ENCODE measurements at places on chromosomes 6 and 20. TPM values are rescaled to one million over a fixed set of nuclear protein-coding genes. Genes with fewer than 3 reads are reported as not detected.

The CCN5 gene
- 20.8 TPM for polyA plus RNA-seq

The TOMM34 gene
- polyA plus RNA-seq = 19.5 TPM

The VWA7 gene
- 0.39 TPM for polyA plus RNA-seq

The PSMB1 gene
- 248 TPM for polyA plus RNA-seq

The APCDD1L gene
- 5.6 TPM for polyA plus RNA-seq

DNA sequence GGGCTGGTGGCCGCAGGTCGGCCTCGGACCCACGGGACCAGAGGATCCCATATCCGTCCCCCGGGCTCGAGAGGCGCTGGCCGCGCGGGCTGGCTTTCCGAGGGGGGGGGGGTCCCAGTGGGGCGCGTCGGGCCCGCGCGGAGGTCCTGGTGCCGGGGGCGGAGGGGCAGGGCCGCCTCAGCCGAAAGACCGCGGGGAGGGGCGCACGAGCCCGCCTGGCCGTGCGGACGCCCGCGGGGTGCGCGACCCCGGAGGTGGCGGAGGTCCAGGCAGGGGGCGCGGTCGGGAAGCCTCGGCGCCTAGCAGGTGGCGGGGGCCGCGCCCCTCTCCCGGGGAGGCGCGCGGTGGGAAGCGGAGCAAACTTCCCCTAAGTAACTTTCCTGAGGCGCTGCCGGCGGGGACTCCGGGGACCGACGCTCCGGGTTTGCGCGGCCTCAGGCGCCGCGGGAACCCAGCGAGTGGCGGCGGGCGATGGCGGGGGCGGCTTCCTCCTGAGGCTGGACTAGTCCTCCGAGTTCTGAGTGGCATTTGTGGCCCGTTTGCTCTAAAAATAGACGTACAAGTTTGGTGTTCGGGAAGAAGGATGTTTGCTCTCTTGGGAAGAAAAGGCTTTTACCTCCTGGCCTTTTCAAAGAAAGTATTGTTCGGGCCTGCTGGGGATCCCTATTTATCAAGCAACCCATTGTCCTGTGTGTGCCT lies 26.5 kb upstream of the BTBD3 start:
- DNase-seq = no peak

- DNase-seq = no peak
These were observed 17.5 kb downstream of the NRN1 start for GRCh38 chr6:5989141-5989723.

- DNase-seq = no peak
These were observed 23.8 kb upstream of the FAM50B start for GRCh38 chr6:3825331-3825831.

GRCh38 chr20:42444799-42445198 lies 744.9 kb downstream of the PTPRT start:
- no peak for DNase-seq

GRCh38 chr20:56554869-56555268 lies 21.8 kb downstream of the FAM209B start:
- DNase-seq = peak; percentile 14

- DNase-seq = no peak
These were observed 24.2 kb downstream of the KIAA0319 start for GRCh38 chr6:24621626-24622289.

GRCh38 chr6:109503327-109504224 lies 20.6 kb upstream of the ZBTB24 start:
- no peak for DNase-seq

DNA sequence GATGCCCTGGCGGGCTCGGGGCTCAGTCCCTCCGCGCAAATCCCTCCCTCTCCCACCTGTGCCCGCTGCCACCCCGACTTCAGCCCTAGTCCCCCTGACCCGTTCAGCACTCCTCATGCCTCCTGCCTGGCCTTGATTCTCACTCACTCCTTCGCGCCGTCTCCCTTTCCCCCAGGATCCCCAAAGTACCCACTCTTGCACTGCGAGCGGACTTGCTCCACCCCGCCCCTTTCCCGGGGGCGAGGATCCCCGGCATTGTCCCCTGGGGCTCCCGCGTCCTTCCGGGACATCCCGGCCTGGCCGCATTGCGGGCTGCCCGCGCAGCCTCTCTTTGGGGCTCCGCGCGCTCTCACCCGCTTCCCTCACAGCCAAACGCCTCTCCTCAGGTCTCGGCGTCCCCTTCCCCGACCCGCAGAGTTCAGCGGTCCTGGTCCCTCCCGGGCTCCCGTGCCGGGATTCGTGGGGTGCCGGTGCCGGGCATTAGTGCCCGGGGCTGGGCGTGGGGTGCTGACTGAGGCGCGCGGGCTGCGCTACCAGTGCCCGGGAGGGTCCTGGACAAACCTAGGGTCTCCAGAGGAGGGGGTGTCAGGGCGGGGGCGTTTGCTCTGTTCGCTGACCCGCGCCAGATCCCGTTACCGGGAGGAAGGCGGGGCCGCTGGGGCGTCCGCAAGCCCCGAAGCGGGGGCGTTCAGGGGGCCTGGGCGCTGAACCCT lies 45.5 kb upstream of the SUPT3H start:
- no peak for DNase-seq

DNA sequence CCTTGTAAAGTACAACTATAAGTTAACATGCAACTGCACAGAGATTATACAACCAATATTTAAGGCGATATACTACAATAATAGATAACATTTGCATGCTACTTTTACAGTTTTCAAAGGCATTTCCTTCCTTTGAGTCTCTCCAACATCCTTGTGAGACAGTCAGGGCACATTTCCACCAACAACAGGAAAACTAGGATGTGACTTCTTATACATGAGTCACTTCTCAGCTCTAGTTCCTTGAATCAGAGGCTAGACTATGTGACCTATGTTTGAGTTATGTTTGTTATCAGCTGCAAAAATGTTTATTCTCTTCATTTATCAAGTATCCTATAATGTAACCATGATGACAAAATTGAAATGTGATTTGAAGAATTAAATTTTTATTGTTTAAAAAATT lies 51.7 kb upstream of the TFAP2D start:
- DNase-seq = no peak

- no peak for DNase-seq
These were observed 937.4 kb upstream of the GJE1 start for GRCh38 chr6:141195251-141195832.
